ENCODE measurements at places on chromosomes 7 and 10. TPM values are rescaled to one million over a fixed set of nuclear protein-coding genes. Genes with fewer than 3 reads are reported as not detected.

The ITPRID1 gene
- not detected for polyA plus RNA-seq

The FKBP6 gene
- 0.91 TPM for polyA plus RNA-seq

The FAM25G gene
- polyA plus RNA-seq = not detected

The TMEM213 gene
- polyA plus RNA-seq = 0.40 TPM

GRCh38 chr10:13915710-13916109 is 328.9 kb downstream of the PRPF18 start:
- no peak overlapping the region for H3K27ac ChIP-seq
- H3K36me3 ChIP-seq = no peaks in the 10 kb centered on the region
- DNase-seq = no peak
- no peaks in the 10 kb centered on the region for H3K27me3 ChIP-seq
- no peak overlapping the region for H3K4me3 ChIP-seq

GRCh38 chr7:155506854-155507337 is 39.5 kb downstream of the CNPY1 start:
- H3K36me3 ChIP-seq = no peaks in the 10 kb centered on the region
- no peak overlapping the region for H3K4me3 ChIP-seq
- H3K4me1 ChIP-seq = no peaks in the 10 kb centered on the region
- peaks cover 100% of the 10 kb centered on the region for H3K27me3 ChIP-seq

DNA sequence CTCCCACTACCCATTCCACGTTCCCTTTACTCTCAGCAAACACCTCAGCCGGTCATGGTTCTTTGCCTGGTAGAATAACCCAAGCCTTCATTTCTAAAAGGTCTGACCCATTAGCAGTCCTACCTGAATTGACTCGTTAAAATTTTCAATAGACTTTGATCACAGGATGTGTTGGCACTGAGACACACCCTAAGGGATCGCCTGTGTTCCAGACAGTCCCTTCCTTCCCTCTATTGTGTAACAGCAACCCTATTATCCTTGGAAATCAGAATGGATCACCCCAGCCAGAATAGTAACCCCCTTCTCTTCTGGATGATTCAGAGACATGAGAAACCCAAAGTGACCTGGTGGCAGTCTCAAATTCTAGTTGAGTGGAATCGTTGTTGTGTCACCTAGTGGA is 20.4 kb upstream of the FAM171A1 start:
- H3K27me3 ChIP-seq = no peaks in the 10 kb centered on the region
- no peaks in the 10 kb centered on the region for H3K4me1 ChIP-seq
- H3K27ac ChIP-seq = no peak overlapping the region
- H3K36me3 ChIP-seq = no peaks in the 10 kb centered on the region
